ENCODE measurements at places on chromosomes 11 and 22.

DNA sequence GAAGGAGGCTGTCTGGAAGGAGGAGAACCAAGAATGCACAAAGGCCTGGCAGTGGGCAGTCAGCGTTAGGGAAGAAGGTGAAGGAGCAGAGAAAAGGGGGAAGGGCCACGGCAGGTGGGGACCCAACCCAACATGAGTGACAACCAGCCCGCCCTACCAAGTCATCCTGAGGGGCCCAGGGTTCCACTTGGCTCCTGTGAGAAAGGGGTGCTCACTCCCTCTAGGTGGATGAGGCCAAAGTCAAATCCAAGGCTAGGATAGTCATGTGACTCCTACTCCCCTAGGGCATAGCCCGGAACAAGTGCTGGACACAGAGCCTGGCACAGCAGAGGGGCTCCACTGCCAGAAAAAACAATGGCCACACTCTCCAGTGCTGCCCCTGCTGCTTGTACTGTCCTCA, 2.2 kb upstream of the DGCR2 start:
- DNase-seq, result no peak

- no peak for DNase-seq
Observed at GRCh38 chr11:35563484-35564244, 38.2 kb upstream of the PAMR1 start.

- DNase-seq, result no peak
Observed at GRCh38 chr11:81394311-81394710, 1339.4 kb downstream of the FAM181B start.

- DNase-seq, result no peak
Observed at GRCh38 chr11:44615913-44616791, 50.7 kb downstream of the CD82 start.

GRCh38 chr11:67666303-67666645, 8.1 kb downstream of the ALDH3B2 start:
- DNase-seq, result no peak

DNA sequence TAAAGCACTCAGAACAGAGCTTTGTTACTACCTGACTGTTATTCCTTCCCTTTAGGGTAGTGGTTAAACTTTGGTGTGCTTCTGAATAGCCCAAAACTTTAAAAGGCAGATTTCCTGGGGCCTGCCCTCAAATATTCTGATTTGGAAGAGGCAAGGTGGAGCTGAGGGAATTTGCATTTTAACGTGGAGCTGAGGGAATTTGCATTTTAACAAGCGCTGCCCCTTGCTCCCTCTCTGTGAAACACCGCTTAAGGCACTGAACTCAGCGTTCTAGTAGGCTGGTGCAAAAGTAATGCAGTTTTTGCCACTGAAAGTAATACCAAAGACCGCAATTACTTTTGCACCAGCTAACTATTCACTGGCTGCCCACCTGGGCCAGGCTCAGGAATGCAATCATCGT, 35.0 kb downstream of the TPST2 start:
- DNase-seq, result no peak

GRCh38 chr11:102489186-102490145, 36.9 kb upstream of the TMEM123 start:
- no peak for DNase-seq

DNA sequence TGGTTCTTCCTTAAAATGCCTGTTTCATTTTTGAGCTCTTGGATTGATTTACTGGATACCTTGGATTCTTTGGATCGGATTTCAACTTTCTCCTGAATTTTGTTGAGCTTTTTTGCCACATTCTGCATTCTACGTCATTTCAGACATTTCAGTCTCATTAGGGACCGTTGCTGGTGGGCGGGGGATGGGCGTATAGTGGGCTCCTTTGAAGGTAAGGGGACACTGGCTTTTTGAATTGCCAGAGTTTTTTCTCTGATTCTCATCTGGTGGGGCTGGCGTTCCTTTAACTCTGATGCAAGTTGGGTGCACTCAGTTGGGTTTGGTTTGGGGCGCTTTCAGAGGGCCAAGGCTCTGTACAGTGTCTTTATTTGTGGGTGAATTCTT, 216.5 kb downstream of the DYNC2H1 start:
- DNase-seq, result no peak

DNA sequence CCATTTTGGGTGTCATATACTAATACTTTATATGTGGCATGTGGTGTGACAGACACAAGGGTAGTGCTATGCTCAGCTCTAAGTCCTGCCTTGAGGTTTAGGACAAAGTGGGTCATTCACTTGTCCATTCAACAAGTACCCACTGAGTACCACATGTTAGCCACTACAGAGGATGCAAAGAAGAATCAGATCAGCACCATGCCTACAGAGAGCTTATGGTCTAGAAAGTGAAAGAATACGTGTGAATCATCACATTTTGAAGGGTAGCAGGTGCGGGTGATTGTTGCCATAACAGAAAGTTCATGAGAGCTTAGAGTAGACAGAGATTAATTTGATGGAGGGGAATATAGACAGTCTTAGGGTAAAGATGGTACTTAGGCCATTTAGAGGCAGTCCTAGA, 18.3 kb downstream of the CLMP start:
- no peak for DNase-seq

- no peak for DNase-seq
Observed at GRCh38 chr11:70640408-70640807, 242.1 kb downstream of the CTTN start.

- no peak for DNase-seq
Observed at GRCh38 chr11:35598254-35599125, 19.8 kb upstream of the FJX1 start.

- no peak for DNase-seq
Observed at GRCh38 chr22:38083931-38084631, at the start of gene SLC16A8. Gene SLC16A8, minus strand, starts transcription at chr22:38084184. Its CDS starts 1,311 bp downstream, at chr22:38082873.

GRCh38 chr11:2708151-2708581, 8.4 kb upstream of the KCNQ1OT1 start:
- DNase-seq, result no peak

DNA sequence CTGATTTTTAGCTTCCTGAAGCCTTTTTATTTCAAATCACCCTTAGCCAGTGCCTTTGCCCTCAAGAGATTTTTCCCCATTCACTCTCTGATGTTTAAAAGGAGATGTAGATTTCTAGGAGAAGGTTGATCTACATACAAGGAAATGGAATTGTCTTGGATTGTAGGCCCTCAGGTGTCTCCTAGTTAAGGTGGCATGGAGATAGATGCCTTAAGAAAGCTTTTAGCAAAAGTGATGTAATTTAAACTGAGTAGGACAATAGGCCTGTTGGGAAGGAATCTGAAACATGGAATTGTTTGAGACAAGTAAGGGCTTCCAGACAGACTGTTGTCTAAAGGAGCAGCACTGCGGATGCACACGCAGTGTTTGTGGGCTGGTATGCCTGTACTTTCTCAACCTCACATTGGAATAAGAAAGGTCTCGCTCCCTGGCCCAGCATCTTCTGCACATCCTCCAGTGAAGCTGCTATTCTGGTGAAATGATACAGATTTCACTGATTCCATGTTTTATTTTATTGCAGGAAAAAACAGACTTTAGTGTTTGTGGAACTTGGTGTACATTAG, 69.8 kb upstream of the SLC25A18 start:
- no peak for DNase-seq

DNA sequence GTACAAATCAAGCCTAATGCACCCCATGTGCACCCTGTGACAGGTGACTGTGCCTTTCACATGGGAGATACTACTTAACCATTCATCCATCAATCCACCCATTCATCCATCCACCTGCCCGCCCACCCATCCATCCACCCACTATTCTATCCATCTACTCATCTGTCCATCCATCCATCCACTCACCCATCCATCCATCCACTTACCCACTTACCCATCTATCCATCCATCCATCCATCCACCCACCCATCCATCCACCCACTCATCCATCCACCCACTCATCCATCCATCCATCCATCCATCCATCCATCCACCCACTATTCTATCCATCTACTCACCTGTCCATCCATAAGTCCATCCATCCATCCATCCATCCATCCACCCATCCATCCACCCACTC, 7.5 kb downstream of the C11orf24 start:
- DNase-seq, result no peak

DNA sequence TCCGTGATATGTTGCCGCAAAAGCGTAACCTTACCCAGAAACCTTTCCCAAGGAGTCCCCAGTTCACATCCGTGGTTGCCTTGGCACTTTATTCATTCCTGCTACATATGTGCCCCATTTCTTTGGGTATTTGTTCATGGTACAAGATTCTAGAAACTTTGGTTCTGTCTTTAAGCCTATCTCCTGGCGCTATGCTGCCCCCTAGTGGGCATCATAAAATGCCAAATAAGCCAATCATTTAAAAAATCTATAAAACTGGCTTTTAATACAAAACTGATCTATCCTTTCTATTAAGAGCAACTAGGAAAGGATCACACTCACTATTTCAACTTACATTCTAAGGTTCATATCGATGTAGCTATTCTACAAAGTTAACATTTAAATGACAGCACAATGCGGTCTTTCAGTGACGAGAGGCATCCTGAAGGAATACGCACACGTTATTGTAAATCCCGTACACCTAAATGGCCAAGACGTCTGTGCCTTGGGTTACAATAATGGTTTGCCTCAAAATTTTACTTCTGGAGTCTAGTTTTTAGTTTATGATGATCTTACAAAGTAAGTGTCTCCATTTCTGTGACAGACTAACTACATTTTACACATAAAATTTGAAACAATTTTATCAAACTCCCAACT, 16.2 kb downstream of the PIWIL3 start:
- no peak for DNase-seq

DNA sequence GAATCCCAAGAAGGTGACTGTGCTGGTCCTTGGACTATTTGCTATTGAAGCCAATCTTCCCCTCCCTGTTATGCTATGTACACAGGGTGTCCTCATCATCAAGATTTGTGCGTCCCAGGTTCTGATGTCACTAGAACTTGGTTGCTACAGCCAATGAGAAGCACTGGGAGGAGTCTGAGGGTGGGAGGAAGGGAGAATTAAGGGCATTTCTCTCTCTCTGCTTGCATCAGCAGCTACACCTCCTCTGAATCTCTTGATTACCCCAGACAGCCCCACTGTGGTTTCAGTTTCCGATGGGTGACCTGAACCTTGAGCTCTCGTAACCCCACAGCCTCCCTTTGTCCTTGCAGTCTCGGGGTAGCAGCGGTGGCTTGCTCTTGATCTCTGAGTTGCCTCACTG, 212.4 kb upstream of the SESN3 start:
- no peak for DNase-seq

DNA sequence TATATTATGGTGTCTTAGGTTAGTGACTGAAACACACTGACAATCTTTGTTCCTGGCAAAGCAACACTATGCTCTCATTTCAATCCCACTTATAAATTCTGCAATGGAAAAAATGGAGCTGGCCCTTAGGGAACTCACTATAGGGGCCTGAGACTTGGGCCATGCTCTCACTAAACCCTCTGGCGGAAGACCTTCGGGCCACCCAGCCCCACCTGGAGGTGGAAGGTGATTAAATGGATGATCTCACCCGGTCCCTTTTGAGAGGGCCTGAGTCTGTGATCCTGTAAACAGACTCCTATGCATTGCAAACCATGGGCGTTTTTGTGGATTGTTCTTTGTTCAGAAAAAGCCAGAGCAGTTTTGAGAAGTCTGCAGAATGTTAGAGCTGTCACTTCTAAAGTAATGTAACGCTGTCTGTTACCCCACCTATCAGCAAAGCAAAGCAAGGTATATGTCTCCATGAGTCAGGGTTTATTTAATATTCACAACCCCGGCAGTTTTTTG, 17.0 kb upstream of the CDON start:
- no peak for DNase-seq

DNA sequence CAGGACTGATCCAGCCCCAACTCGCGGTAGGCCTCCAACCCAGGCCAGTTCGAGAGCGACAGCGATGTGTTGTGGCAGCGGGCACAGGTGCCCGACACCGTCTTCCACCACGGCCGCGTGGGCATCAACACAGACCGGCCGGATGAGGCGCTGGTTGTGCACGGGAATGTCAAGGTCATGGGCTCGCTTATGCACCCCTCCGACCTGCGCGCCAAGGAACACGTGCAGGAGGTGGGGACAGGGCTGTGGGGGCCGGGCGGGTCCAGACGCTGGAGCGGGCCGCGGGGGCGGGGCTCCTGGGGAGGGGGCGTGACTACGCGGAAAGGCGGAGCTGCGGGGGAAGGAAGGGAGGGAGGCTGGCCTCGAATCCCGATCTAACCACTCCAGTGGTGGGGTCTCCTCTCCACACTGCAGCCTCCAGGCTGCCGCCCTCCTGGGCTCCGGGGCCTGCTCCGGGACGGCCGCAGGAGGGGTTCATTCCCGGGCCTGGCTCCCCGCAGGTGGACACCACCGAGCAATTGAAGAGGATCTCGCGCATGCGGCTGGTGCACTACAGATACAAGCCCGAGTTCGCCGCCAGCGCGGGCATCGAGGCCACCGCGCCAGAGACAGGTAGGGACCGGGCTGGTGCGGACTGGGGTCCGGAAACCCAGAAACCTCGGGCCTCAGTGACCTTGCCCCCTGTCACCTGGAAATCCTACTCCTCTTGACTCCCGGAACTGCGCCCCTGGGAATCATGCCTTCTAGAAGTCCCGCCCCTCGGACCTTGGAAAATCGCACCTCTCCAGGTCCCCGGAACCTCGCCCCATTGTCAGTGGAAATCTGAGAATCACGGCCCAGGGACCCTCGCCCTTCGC, 14.9 kb downstream of the TMEM258 start:
- DNase-seq, result no peak

DNA sequence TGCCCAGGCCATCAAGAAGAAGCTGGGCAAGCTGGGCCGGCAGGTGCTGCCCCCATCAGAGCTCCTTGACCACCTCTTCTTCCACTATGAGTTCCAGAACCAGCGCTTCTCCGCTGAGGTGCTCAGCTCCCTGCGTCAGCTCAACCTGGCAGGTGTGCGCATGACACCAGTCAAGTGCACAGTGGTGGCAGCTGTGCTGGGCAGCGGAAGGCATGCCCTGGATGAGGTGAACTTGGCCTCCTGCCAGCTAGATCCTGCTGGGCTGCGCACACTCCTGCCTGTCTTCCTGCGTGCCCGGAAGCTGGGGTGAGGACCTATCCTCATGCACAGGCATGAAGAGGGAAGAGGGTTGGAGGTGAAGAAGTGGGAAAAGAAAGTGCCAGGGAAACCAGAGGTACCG, 5.3 kb upstream of the NHERF4 start:
- no peak for DNase-seq

DNA sequence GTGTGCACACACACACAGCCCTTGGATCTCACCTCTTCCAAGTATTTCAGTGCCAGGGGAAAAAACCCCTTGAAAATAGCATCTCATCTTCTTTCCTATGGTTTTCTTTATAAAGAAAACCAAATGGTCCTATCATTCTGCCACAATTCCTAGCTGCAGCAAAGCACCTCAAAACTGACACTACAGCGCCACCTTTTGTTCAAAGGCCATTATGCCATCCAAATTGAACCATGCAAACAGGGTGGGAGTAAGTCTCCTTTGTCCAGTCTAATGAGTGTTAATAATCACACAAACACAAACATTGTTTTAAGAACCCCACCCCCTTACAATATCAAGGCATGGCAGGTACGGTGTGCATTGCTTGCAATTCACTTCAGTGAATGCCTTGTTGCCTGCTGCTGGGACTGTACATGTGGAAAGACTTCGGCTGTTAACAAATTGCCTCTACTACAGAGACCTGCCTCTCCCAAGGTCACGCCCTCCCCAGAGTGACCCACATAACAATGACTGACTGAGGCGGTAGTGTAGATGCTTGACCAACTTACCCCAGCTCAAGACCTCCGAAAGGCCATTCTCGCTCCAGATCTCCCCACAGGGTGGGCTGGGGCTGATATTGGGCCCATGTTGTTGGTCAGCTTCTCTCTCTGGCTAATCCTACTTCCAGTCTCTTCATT, 31.7 kb downstream of the FAM181B start:
- DNase-seq, result no peak

- DNase-seq, result no peak
Observed at GRCh38 chr11:33691066-33691864, 9.4 kb downstream of the C11orf91 start.
